ENCODE measurements at places on chromosomes 2 and 18.

DNA sequence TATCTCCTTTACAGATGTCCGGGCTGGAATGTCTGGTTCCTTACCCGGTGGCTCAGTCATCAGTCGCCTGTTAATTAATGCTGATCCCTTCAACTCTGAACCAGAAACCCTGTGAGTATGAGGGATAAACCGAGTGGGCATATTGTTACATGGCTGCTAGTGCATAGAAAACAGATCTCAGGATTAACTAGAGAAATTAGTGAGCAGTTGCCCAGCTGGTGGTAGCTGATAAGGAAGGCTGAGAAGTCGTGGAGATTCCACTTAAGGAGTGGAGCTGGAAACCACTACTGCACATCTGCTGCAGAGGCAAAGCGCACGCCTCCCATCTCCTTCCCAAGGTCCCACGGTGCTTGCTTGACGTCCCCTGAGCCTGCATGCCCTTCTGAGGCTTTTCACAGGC, 97.7 kb downstream of the DGKD start:
- no peak for DNase-seq

DNA sequence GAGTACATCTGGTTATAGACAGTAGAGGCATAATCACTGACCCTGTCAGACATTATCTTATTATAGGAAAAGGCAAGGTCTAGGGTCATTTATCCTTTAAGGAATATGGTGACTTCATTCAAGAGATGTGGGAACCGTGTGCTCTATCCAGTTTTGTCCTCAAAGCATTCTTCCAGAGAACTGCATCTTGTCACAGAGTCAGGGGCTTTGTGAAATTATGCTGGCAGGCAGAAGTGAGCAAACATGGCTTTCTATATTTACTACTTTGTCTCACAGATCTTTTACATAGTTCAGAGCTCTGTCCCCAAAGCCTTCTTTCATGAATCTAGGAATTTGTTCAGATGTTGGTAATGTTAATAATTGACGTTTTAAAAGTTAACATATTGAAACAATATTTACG, 177.4 kb downstream of the ASXL3 start:
- no peak for DNase-seq

GRCh38 chr2:135664623-135665068, 77.0 kb upstream of the UBXN4 start:
- DNase-seq = peak; percentile 44

- DNase-seq = no peak
Observed at GRCh38 chr2:166960702-166961270, 72.5 kb downstream of the XIRP2 start.

DNA sequence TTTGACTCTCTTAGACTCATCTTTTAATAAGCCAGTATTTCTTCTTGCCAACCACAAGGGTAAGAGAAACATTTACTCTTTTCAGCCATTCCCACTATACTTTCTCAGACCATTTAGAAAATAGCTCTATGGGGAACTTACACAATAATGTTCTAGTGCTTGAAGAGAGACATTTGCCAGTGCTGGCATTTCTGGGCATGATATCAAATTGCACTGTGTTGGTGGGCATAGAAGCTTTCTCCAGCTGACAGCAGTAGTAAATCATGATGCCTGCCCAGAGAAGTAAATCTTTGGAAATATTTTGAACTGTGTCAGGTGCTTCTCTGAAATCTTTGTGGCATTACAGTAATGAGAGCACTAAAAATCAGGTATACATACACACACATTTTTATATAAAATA, 346.6 kb downstream of the CBLN2 start:
- no peak for DNase-seq

GRCh38 chr2:105954891-105955290, 210.2 kb downstream of the NCK2 start:
- no peak for DNase-seq

DNA sequence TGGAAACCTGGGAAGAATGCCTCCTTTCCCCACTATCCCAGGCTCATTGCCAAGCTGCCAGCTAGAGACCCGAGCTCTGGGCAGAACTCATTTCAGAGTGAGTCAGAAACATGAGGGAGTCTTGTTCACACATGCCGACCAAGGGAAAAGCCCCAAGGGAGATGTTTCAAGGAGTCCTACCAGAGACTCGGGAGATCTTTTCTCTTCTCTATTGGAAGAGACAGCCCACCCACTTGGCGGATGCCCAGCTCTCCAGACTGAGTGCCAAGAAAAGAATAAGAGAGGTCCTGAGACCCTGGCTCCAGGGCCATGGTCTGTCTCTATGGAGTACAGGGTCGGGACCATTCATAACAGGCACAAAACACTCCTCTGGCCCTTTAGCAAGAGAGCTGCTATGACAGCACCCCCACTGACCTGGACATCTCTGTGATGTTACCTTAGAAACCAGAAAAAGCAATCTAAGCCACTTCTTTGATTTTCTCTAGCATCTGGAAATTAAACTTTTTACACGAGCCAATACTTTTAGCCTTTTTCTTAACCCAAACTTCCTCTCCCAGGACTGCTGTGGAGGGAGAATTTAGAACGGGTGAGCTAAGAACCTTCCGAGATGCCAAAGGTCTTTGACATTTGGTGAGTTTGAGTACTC, 18.5 kb upstream of the IGFBP5 start:
- peak; percentile 99 for DNase-seq

- DNase-seq = no peak
Observed at GRCh38 chr2:98816281-98816680, 85.3 kb upstream of the MGAT4A start.

GRCh38 chr2:151085181-151085611, 176.5 kb downstream of the RBM43 start:
- DNase-seq = peak; percentile 30

- DNase-seq = peak; percentile 89
Observed at GRCh38 chr2:219402665-219403515, 15.2 kb upstream of the DNPEP start.

Data from fibroblast of skin of right biceps (primary cell).